ENCODE measurements at places on chromosomes 16 and 17.

GRCh38 chr16:17396762-17397498, 73.8 kb downstream of the XYLT1 start:
- H3K4me1 ChIP-seq = peaks cover 35% of the 10 kb centered on the region
- peak overlapping the region; percentile 50 for H3K27ac ChIP-seq
- H3K27me3 ChIP-seq = no peaks in the 10 kb centered on the region
- H3K36me3 ChIP-seq = no peaks in the 10 kb centered on the region
- DNase-seq = no peak
- no peak overlapping the region for H3K4me3 ChIP-seq

GRCh38 chr17:78506454-78507309, 70.5 kb downstream of the DNAH17 start:
- H3K36me3 ChIP-seq = no peaks in the 10 kb centered on the region
- DNase-seq = no peak
- no peak overlapping the region for H3K27ac ChIP-seq
- no peak overlapping the region for H3K4me3 ChIP-seq

GRCh38 chr16:84740596-84741116, 40.9 kb downstream of the USP10 start:
- H3K36me3 ChIP-seq = no peaks in the 10 kb centered on the region
- DNase-seq = no peak
- no peak overlapping the region for H3K4me3 ChIP-seq
- H3K27me3 ChIP-seq = no peaks in the 10 kb centered on the region
- no peak overlapping the region for H3K27ac ChIP-seq

DNA sequence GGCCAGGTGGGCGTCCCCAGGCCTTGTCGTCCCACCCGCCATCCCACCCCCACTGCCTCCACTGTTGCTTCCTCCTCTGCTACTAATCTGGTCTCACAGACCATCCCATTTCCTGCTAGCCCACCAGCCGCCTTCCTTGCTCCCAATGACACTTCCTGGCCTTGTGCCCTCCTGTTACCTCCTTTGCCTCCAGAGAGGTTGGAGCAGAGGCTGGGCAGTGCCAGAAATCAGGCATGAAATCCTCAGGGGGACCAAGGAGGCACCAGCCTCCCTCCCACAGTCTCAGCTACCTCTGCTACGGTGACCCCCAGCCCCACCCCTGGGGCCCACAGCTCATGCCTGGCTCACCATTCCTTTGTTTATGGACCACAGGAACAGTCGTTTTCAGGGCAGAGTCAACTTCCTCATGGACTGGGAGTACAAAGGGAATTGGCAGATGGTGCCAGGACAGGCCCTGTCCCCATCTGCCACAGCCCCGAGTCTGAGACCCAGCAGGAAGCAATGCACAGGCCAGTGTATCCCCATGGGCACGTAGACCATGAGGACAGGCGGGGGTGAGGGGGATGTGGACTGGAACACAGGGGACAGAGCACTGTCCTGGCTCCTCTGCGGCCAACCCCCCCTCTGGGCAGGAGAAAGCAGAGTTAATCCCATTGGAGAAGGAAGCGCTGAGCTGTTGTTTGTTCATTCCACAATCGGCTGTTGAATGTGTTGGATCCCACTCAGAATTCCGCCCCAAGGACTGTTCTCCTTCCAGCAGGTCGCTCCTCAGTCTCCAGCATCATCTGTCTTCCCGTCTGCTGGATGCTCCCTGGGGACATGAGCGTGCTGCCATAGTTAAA, 2.2 kb upstream of the CDH5 start:
- H3K27ac ChIP-seq = no peak overlapping the region
- H3K36me3 ChIP-seq = no peaks in the 10 kb centered on the region
- no peak overlapping the region for H3K4me3 ChIP-seq
- no peaks in the 10 kb centered on the region for H3K4me1 ChIP-seq

DNA sequence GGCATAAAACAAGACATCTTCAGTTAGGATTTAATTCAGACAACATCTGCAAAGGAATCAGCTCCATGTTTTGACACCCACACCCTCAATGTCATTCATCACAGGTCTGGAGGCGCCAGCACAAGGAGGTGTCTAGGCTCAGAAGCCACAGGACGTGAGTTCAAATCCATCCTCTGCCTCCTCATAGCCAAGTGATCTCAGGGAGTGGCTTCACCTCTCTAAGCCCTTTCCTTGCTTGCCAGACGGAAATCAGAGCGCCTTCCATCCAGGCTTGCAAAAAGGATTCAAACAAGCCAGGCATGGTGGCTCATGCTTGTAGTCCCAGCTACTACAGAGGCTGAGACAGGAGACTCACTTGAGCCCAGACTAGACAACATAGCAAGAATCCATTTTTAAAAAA, 84.6 kb downstream of the GSG1L start:
- H3K27me3 ChIP-seq = no peaks in the 10 kb centered on the region
- H3K36me3 ChIP-seq = no peaks in the 10 kb centered on the region
- no peak for DNase-seq
- no peak overlapping the region for H3K27ac ChIP-seq
- H3K4me1 ChIP-seq = peaks cover 27% of the 10 kb centered on the region

- H3K36me3 ChIP-seq = no peaks in the 10 kb centered on the region
- H3K27me3 ChIP-seq = no peaks in the 10 kb centered on the region
- H3K4me1 ChIP-seq = no peaks in the 10 kb centered on the region
- H3K4me3 ChIP-seq = no peak overlapping the region
- no peak for DNase-seq
These were observed 5.2 kb downstream of the TLCD2 start for GRCh38 chr17:1705004-1705403.

DNA sequence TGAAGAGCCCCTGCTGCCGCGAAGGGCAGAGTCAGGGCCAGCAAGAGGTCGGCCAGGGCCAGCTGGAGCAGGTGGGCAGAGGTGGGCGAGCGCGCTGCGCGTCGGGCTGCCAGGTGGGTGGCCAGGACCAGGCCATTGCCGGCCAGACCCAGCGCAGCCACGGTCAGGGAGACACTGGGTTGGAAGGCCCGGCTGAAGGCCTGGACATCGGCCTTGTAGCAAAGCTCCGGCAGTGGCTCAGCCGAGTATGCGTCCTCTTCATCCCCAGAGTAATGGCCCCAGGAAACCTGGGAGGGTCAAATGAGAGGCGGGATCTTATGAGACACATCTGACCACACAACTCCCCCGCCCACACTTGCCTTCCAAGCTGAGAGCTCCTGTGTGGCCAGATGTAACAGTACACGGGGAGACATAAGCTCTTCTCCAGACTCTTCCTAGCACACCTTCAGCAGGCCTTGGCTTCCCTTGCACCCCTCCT, 1.3 kb downstream of the CCR10 start:
- DNase-seq = no peak
- peak overlapping the region; percentile 93 for H3K4me3 ChIP-seq
- peaks cover 4% of the 10 kb centered on the region for H3K36me3 ChIP-seq

- H3K4me1 ChIP-seq = no peaks in the 10 kb centered on the region
- DNase-seq = no peak
- no peaks in the 10 kb centered on the region for H3K27me3 ChIP-seq
- H3K4me3 ChIP-seq = no peak overlapping the region
These were observed 23.5 kb downstream of the CFAP97D1 start for GRCh38 chr17:43803758-43804157.

- no peak for DNase-seq
- no peaks in the 10 kb centered on the region for H3K27me3 ChIP-seq
- no peaks in the 10 kb centered on the region for H3K36me3 ChIP-seq
- no peaks in the 10 kb centered on the region for H3K4me1 ChIP-seq
- H3K4me3 ChIP-seq = no peak overlapping the region
- no peak overlapping the region for H3K27ac ChIP-seq
These were observed 439.5 kb downstream of the CA10 start for GRCh38 chr17:51718983-51719382.

DNA sequence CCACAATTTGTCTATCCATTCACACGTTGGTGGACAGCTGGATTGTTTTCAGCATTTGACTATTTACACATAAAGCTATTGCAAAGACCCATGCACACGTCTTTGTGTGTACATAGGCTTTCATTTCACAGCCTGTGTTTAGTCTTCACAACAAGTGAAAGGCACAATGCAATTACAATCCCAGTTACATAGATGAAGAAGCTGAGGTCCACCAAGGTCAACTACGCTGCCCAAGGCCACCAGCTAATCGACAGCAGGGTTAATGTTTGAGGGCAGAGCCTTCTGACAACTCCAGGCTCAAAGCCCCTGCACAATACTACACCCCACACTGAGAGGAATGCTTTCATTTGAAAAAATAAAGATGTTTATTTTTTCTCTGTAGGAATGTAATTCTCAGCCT, 93.6 kb upstream of the CDH13 start:
- H3K27me3 ChIP-seq = no peaks in the 10 kb centered on the region
- H3K4me3 ChIP-seq = no peak overlapping the region
- no peaks in the 10 kb centered on the region for H3K4me1 ChIP-seq
- no peak overlapping the region for H3K27ac ChIP-seq
- H3K36me3 ChIP-seq = no peaks in the 10 kb centered on the region

- no peaks in the 10 kb centered on the region for H3K4me1 ChIP-seq
- H3K27ac ChIP-seq = no peak overlapping the region
- no peak overlapping the region for H3K4me3 ChIP-seq
- no peaks in the 10 kb centered on the region for H3K36me3 ChIP-seq
- DNase-seq = no peak
These were observed 6.9 kb downstream of the PHAF1 start for GRCh38 chr16:67116388-67117311.

GRCh38 chr17:29707212-29707571, 84.5 kb upstream of the CORO6 start:
- H3K27me3 ChIP-seq = no peaks in the 10 kb centered on the region
- peaks cover 13% of the 10 kb centered on the region for H3K4me1 ChIP-seq
- no peak for DNase-seq
- H3K36me3 ChIP-seq = no peaks in the 10 kb centered on the region
- H3K27ac ChIP-seq = peak overlapping the region; percentile 50
- no peak overlapping the region for H3K4me3 ChIP-seq

DNA sequence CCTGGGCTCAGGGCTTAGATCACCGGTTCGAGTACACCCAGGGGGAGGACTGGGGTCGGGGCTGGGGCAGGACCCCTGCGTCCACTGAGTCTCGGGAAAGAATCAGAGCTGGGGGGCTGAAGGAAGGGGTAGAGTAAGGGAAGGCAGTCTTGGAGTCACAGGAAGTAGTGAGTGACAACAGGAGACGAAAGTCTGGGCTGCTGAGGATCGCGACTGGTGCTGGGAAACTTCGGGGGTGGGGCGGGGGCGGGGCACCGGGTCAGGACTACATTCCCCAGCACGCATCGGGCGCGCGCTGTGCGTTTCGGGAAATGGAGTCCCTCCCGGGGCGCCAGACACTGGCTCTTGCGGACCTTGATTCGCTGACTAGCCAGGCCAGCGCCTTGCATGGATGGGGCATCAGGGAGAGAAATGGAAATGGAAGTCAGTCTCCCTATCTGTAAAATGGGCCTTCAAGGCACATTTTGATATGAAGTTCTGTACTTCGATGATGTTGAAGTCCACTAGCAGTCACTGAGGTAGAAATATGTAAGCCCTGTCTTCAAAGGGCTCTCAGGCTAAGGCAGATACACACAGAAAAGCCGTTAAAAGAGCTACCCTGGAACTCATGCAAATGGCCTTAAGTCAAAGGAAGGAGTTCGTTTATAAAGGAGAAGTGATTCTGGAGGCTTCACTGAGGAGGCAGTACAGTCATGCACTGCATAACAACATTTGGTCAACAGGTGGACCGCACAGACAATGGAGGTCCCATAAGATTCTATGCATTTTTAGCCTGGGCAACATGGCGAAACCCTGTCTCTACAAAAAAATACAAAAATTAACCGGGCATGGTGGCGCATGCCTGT, 697 bp downstream of the CTF1 start:
- H3K4me3 ChIP-seq = peak overlapping the region; percentile 73
- no peaks in the 10 kb centered on the region for H3K36me3 ChIP-seq
- DNase-seq = peak; percentile 77
- peak overlapping the region; percentile 96 for H3K27ac ChIP-seq

DNA sequence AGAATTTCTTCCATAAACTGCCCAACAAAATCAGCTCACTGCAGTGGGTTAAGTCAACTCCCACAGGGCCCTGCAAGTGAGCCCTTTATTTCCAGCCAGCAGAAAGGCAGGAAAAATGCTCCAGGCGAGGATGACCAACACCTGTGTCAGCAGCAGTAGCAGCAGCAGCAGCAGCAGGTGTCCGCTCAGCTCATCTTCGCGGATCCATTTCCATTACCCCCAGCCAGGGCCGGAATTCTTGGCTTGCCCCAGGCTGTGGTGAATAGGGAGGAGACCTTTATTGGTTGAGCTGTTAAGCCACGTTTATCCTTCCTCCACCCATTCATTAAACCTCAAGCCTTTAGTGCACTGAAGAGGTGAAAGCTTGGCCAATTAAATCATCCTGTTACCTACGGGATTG, 46.2 kb downstream of the MARCHF10 start:
- H3K27me3 ChIP-seq = no peaks in the 10 kb centered on the region
- no peaks in the 10 kb centered on the region for H3K4me1 ChIP-seq
- no peak overlapping the region for H3K27ac ChIP-seq

DNA sequence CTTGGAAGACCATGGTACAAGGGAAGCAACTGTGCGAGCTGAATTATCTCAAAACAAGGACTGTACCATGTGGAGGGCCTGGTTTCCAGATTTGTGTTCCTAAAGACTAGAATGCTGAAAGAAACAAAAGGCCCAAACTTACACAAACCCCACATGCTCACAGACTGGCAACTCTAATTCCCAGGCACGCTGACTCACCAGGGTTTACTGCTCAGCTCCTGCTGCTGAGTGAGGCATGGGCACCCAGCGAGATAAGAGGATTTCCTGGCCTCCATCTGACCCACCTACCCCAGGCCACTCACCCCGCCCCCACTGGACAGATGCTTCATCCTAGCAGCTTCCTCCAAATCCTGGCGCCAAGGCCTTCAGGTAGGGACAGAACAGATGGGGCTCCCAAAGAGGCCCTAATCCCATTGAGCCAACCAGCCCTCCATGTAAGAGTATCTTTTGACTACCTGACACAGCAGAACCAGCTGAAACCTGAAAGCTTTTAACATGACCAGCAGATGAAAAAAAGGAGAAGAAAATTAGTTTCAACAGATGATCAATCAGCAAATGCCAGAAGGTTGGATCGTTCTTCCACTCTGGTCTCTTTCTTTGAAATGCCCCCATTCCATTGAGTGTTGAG, 33.9 kb downstream of the DCUN1D3 start:
- peaks cover 6% of the 10 kb centered on the region for H3K36me3 ChIP-seq
- H3K27me3 ChIP-seq = no peaks in the 10 kb centered on the region
- peak overlapping the region; percentile 84 for H3K27ac ChIP-seq
- DNase-seq = peak; percentile 66
- H3K4me3 ChIP-seq = no peak overlapping the region
- H3K4me1 ChIP-seq = peaks cover 87% of the 10 kb centered on the region

- peak overlapping the region; percentile 87 for H3K27ac ChIP-seq
- H3K27me3 ChIP-seq = no peaks in the 10 kb centered on the region
- peak overlapping the region; percentile 89 for H3K4me3 ChIP-seq
- peak; percentile 47 for DNase-seq
These were observed 612 bp downstream of the CISD3 start for GRCh38 chr17:38730526-38731379.

DNA sequence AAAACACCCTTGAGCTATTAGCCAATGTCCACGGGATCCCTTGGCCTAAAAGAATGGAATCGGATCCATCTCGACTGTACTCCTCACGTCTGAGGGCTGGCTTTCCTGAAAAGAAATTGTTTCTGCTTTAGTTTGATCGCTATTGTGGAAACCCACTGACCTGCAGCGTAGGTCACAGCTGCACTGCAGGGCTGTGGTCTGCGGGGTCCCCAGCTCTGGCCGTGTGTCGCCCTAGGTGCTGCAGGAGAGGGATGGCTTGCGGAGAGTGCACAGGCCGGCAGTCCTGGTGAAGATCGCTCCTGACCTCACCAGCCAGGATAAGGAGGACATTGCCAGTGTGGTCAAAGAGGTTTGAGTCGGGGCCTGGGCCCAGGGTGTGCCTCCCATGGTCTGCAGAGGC, 13.6 kb downstream of the DHODH start:
- H3K4me1 ChIP-seq = no peaks in the 10 kb centered on the region
- H3K27ac ChIP-seq = no peak overlapping the region
- H3K4me3 ChIP-seq = no peak overlapping the region
- no peaks in the 10 kb centered on the region for H3K27me3 ChIP-seq
- no peak for DNase-seq
- H3K36me3 ChIP-seq = peaks cover 24% of the 10 kb centered on the region

Measured in thoracic aorta (tissue), 2 donors.